Lower lobe of right lung (tissue), 2 donors: ENCODE measurements at places on chromosomes 12 and 14.

DNA sequence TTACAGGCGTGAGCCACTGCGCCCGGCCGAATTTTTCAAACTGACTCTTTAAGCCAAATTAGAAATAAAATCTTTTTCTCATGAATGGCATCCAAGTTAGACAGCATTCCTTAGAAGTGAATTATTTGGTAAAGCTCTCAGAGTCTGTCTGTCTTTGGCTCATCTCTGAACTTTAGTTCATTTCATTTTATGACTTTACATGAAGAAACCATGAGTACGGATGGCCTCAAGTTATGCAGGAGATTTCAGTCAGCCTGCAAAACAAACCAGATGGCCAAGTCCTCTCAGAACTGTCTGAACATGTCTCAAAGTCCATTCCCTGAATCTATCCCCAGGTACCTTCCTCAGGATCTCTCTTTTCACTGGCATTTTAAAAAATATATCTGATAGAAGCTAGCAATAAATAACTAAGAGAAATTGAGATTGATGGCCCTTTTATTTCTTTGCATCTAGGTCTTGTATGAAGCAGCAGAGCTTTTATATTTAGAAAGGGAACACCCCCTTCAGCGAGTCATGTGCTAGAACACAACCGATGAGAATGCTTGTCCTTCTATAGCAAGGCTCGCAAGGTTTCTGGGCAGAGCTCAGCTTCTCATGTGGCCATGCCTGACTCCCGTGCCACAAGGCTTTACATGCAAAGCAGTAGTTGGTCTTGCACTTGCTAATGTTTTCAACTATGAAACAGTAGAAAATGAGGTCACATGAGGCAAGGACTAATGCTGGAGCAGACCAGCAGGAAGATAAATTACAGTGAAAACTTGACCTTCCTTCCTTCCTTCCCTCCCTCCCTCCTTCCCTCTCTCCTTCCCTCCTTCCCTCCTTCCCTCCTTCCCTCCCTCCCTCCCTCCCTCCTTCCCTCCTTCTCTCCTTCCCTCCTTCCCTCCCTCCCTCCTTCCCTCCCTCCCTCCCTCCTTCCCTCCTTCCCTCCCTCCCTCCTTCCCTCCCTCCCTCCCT, 125.0 kb downstream of the AKAP6 start:
- no peak for DNase-seq

- DNase-seq = no peak
Observed at GRCh38 chr12:65867394-65867793, 43.1 kb downstream of the HMGA2 start.

GRCh38 chr14:98186140-98186539, 1085.9 kb downstream of the BCL11B start:
- no peak for DNase-seq

- DNase-seq = no peak
Observed at GRCh38 chr14:51533872-51534553, 117.7 kb upstream of the FRMD6 start.

DNA sequence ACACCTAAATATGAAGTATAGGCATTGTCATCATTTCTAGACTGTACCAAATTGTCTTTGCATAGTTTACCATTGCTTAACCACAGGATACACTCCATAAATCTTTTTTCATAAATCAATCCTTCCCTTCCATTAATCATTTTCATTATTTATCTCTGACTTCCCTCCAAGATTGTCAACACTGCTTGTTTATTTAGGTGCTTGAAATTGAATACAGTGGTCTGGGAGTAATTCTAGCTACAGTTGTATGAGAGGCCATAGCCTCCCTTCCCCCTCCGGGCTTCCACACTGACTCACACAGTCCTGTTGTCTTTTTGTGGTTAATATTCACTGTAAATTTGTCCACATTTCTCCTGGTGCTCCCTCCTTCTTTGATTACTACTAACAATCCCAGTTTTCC, 114.2 kb upstream of the ARID2 start:
- no peak for DNase-seq

GRCh38 chr12:32821293-32821692, 65.6 kb upstream of the YARS2 start:
- DNase-seq = no peak

- DNase-seq = no peak
Observed at GRCh38 chr14:94346841-94347240, 23.7 kb upstream of the SERPINA6 start.

- no peak for DNase-seq
Observed at GRCh38 chr14:106080922-106081321, 554.5 kb downstream of the TMEM121 start.

DNA sequence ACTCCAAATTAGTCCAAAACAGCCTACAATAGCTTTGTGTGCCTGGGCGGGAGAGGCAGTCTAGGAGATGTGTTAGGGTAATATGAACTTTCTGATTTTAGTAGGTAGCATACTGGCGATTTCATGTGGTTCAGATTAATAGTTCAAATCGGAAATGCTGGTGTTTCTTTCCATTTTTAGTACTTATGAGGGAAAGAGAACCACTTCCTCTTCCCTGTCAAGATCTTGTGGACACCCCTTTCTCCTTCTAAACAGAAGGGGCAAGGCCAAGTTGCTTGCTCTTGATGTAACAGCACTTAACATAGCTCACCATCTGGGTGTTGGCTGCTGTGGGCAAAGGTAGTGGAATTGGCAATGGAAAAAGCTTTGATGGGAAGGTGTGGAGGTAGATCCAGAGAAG, 32.2 kb upstream of the IGF1 start:
- no peak for DNase-seq
